ENCODE measurements at places on chromosomes 5 and 9.

GRCh38 chr5:67315082-67315989 lies 118.7 kb upstream of the CD180 start:
- DNase-seq, result peak; percentile 20

DNA sequence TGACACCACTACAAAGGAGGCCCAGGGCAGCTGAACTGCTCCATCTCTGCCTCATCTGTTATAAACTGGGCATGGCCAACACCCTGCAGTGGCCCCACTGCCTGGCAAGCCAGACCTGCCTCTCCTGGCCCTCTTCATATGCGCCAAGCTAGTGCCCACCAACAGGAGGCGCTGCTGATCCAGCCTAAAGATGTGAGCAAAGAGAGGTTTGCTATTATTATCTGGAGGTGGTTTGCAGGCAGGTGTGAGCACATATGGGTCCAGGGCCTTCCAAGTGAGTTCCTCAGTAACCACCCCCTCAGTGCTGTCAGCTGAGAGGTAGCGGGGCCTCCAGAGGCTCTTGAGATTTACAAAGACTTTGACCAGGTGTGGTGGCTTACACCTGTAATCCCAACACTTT lies 232.2 kb downstream of the SYK start:
- peak; percentile 36 for DNase-seq

DNA sequence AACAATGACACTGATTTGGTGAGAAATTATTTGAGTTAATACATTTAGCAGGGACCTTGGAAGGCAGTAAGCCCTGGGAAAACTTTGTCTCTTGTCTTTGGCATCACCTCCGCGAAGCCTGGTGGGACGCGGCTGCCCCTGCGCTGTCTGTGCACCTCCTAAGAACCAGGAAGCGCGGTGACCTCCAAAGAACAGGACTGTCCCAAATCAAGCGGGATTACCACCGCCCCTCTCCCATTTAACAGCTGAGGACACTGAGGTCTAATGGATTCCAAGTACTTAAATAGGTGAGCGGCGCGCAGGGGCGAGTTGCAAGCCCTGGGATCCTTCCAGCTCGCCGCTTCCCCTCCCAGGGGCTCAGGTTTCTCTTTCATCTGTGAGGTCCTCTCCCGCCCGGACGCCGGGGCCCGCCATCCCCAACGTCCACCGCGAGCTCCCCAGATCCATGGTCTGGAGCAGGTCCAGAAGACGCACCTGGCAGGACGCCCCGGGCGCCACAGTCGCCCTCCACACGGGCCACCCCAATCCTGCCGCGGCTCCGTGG lies 432 bp downstream of the STARD4 start:
- DNase-seq, result no peak

DNA sequence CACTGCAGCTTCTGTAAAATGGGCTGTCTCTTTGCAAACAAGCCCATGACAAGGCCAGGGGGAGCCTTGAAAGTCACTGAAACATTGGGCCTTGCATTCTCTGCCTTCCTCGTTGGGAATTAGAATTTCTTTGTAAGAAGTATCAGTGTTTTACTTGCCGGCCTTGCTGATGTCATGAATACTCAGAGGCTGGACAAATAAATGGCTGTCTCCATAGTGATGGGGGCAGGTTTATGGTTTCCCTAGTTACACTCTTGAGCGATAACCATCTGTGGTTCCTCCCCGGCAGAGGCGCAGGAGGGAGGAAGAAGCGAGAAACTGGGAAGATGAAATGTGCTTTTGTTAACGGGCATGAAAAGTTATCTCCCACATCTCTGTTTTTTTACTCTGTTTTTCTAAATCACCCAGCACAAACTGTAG lies 272.7 kb upstream of the PANK3 start:
- DNase-seq, result peak; percentile 49

- no peak for DNase-seq
These were observed 66.1 kb upstream of the ANKRD55 start for GRCh38 chr5:56299212-56299611.

DNA sequence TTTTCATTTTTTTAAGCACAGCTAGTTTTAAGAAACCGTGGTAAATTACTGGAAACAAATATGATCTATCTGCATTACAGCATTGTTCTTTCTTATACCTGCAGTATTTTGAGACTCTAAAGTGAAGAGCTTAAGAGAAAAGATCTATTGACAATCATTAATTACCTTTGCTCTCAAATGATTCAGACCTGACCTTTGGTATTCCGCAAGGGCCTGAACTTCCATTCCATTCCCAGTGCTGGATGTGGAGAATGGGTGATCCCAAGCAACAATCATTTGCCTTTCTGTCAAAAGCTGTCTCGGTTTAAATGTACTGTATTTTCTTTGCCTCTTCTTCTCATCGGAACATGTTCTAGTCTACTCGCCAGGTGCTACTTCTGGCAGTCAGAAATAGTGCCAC lies 18.9 kb downstream of the NREP start:
- no peak for DNase-seq

- DNase-seq, result no peak
These were observed 161.5 kb downstream of the GABRB2 start for GRCh38 chr5:161385027-161385426.

DNA sequence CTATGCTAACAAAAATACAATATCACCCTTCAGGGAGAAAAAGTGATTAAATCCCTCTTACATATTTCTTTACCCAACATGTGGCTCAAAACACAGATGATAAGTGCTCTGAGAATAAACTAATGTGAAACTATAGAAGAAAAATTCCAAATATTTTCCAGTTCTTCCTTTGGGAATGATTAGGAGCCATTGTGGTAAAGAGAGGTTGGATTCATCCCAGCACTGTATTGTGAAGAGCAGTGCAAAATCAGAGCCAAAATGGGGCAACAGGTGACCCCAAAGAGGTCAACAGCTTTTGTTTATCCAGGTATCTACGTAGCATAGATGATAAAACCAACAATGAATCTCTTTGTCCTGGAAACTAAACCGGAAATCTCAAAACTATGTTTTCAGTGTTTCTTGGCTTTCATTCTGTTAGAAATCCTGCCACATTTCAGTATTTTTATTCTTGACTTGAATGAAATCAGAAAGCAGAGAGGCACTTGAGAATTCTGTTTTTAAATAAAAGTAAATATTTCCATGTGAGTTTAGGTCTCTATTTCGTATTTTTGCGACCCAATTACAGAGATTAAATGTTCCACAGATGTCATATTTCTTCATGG lies 120.4 kb upstream of the FST start:
- no peak for DNase-seq

- no peak for DNase-seq
These were observed 7.7 kb upstream of the CFAP157 start for GRCh38 chr9:127698985-127699670.

DNA sequence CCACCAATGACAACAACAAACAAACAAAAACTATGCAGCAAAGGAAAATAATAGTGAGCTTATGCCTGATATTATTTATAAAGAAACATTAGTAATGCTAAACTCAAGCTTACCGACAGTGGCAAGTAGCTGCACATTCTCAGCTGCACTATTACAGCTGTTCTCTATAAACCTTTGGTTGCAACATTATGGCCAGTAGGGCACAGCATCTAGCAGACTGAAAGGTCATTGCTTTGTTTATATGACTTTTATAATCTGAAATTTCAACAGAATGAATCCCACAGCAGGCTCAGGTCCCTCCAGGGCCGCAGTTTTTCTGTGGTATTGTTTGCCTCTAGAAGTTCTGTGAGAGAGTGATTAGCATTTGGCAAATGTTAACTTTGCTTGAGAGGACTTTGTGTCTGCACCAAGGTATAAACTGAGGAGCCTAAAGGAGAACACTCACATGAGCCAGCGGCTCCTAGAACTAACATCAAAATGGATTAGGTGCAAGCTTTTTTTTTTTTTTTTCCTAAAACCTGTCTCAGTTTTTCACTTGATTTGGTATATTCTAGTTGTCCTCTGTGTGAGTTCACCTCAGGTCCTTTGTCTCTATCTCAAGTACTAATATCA lies 58.3 kb downstream of the IZUMO3 start:
- DNase-seq, result no peak

DNA sequence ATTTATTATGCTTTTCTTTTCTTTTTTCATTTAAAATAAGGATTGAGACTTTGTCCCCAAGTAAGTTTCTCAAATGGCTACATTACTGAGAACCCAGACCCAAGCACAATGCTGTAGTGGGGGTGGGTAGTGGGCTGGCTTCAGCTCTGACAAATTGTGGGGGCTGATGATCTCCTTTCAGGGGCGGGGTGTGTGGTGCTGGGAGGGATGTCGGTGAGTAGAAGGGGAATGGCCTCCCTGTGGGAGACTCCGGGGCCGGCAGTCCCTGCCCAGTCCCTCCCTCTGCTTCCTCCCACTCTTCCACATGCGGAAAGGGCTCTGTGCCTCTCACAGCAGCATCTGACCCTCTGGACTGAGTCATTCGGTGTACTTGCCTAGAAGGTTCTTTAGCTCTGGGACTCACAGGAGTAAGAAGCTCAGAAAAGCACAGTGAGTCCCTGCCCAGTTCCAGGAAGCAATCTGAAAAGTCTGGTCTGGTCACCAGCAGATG lies 14.3 kb downstream of the CD180 start:
- DNase-seq, result peak; percentile 46

GRCh38 chr5:132466433-132467286 lies 23.9 kb downstream of the IRF1 start:
- no peak for DNase-seq

GRCh38 chr5:166032601-166033000 lies 2258.8 kb upstream of the WWC1 start:
- no peak for DNase-seq

DNA sequence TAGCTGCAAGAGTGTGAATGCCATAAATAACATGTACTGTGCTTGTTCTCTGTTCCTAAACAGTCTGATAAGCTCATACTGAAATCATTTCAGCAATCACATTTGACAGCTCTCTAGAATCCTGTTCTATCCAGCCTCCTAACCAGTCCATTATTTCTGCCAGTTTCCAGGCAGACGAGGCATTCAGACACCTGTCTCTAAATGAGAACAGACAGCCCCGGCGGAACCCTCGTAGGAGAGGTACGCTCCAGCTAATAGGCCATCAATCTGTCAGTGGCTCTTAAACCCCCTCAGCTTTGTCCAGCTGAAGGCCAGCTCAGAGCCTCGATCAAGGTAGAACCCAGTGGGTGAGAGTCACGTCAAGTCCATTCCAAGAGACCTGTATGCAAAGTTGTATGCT lies 272.3 kb downstream of the GLIS3 start:
- no peak for DNase-seq

DNA sequence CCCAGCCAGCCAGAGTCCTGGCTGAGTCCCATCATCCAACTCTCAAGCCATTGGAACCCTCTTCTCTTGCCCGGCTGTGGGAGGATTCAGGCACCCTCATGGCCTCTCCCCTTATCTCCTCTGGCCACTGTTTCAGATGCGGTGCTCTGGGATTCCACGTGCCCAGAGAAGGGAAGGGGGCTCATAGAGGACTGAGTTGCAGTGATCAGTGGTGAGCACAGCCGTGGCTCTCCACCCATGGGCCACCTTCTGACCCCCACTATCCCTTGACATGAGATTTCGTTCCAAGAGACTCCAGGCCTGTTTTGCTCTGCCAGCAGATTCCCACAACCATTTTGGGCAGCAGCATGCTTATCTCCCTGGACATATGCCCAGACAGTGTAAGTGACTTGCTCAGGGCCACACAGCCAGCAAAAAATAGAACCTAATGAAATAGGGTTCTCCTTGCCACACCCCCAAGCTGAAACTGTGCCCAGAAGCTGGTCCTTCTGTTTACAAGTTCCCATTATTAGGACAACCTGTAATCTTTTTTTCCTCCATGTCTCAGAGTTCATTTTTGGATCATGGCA lies 2.7 kb downstream of the GPX3 start:
- DNase-seq, result no peak

DNA sequence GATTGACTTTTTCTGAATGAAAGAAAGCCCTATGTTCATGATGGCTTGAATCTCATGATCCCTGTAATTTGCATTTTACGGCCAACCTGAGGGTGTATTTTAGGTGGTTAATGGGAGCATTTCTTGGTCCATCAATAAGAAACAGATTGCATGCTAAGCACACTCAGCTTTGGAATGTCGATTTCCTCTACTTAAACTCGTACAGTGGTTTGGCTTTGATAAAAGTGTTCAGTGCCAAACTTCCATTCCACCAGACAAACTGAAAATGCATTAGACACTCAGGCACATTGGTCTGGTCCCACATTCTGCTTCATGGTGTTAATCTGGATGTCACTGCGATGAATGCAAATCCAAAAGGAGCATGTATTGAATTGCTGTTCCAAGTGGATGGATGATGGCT lies 77.0 kb downstream of the VCAN start:
- DNase-seq, result no peak

DNA sequence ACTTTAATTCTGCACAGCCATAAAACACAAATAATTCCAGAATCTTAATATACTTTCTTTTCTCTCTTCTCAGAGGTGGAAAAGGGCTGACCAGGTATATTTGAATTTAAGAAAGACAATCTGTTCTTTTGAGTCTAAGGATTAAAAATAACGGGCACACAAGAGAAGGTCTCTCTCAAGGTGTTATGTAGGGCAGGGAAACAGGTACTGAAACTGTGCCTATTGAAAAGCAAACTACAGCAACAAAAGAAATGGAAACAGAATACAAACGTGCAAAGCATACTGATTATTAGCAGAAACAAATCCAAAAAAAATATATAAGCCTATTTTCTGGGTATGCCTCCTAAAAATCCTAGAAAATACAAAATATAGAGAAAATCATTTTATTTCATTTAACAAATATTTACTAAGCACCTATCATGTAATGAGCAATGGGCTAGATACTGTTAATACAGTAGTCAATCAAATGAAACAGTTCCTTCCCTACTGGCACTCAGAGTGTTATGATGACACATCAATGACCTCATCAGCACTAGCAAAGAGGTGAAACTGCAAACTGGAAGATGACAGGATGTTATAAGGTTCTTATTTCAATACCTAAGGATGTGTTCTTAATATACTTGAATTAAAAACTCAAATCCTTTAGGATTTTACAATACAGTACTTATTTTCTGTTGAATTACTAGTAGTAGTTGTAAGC lies 87.7 kb downstream of the AUH start:
- peak; percentile 43 for DNase-seq

DNA sequence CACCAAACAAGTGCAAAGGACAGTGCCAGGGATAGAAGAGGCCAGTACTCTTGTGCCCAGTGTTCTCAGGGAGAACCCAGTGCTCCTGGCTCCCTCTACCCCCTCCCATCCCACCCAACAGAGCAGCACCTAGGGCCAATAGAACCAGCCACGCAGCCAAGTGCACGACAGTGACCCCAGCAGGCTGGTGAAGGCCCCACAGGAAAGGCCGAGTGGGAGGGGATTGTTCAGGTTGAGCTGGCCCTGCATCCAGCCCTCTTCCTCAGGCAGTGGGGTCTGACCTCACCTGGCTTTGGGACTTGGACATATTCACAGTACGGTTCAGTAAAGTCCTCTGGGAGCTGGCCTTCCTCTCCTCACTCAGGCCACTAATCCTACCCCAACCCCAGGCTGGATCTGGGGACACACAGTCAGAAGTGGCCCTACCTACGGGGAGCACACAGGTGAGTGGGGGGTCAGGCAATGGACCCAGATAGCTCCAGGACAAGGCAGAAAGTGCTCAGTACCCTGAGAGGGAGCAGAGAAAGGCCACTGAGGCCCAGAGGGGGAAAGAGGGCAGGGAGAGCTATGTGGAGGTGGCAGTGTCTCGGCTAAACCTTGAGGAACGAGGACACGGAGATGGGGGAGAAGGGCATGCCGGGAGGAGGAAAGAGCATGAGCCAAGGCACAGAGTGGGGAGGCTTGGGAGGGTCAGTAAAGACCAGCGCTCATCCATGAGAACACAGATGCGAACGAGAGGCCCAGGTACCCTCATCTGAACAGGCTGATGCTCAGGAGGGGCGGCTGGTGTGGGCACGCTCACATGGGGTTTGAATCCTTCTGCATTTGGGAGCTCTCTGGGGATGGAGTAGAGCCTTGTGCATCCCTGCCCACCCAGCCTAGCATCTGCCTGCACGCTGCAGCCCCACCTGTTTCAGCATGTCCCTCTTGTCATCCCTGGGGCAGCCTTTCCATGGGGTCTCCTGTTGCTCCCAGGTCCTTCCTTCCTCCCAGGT lies 25.6 kb downstream of the POLR1E start:
- no peak for DNase-seq
